Trophoblast cell (in vitro differentiated cells and primary cell): ENCODE measurements at places on chromosomes 3 and 15.
A peak's percentile ranks its signal among the peaks of the same experiment; 100 is the strongest.

DNA sequence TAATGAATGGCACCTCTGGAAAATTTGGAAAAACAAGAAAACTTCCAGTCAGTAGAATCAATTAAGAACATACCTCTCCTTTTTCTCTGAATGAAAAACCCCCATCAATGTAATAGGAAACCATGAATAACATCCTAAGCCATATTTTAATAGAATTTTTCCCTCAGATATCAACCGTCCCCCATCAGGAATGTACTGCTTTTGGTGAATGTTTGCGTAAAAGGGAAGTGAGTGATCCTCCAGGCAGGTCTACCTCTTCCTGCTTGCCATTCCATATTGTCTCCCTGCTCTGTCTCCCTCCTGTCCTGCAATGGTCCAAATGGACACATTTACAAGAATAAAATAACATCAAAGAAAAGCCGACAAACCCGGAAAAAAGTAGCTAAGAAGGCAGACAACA is 30.8 kb downstream of the LAMP3 start:
- DNase-seq: no peak
- no peaks in the 10 kb centered on the region for H3K4me1 ChIP-seq
- H3K4me3 ChIP-seq: no peak overlapping the region
- H3K36me3 ChIP-seq: no peaks in the 10 kb centered on the region
- no peak overlapping the region for H3K27ac ChIP-seq

DNA sequence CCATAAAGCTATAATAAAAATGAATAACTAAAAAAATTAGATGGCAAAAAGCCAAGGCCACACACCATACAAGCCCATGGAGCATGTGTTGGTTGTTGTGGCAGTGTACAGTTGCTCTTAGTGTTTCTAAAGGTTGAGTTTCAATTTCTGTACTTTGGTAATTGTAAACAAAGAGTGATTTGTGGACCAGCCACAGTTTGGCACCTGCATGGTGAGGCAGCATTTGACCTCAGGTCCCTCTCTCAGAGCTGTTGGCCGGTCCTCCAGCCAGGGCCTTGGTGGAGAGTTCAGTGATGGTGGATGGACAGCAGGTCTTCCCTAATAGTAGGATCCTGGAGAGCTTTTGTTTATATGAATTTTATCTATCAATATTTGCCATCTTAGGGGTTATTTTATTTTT is 5.6 kb downstream of the ACAD9 start:
- H3K27ac ChIP-seq: no peak overlapping the region
- no peak overlapping the region for H3K4me3 ChIP-seq
- peaks cover 20% of the 10 kb centered on the region for H3K36me3 ChIP-seq
- peaks cover 7% of the 10 kb centered on the region for H3K4me1 ChIP-seq

- DNase-seq: no peak
- no peak overlapping the region for H3K27ac ChIP-seq
- H3K4me1 ChIP-seq: no peaks in the 10 kb centered on the region
Observed at GRCh38 chr3:76442374-76442915, 597.5 kb upstream of the ROBO2 start.

GRCh38 chr15:46270481-46271147 is 635.8 kb downstream of the SQOR start:
- no peaks in the 10 kb centered on the region for H3K36me3 ChIP-seq
- H3K4me3 ChIP-seq: no peak overlapping the region
- DNase-seq: no peak

GRCh38 chr3:12946649-12947316 is 105.4 kb upstream of the RPL32 start:
- H3K27me3 ChIP-seq: no peaks in the 10 kb centered on the region
- no peak for DNase-seq
- peaks cover under 1% of the 10 kb centered on the region for H3K36me3 ChIP-seq
- peaks cover 15% of the 10 kb centered on the region for H3K4me1 ChIP-seq

- H3K4me1 ChIP-seq: no peaks in the 10 kb centered on the region
- H3K36me3 ChIP-seq: no peaks in the 10 kb centered on the region
- no peaks in the 10 kb centered on the region for H3K27me3 ChIP-seq
- no peak within 1 kb of the TSS for H3K27ac ChIP-seq
- peak; percentile 26 for DNase-seq
- H3K4me3 ChIP-seq: no peak within 1 kb of the TSS
Observed at GRCh38 chr3:187368251-187369088, at the start of gene RTP4. Gene RTP4, plus strand, starts transcription at chr3:187368385. Its CDS starts 57 bp downstream, at chr3:187368442.

GRCh38 chr3:34216711-34217335 is 418.4 kb downstream of the PDCD6IP start:
- H3K27me3 ChIP-seq: no peaks in the 10 kb centered on the region
- H3K4me3 ChIP-seq: no peak overlapping the region
- no peaks in the 10 kb centered on the region for H3K36me3 ChIP-seq

GRCh38 chr3:76565496-76566210 is 474.2 kb upstream of the ROBO2 start:
- H3K36me3 ChIP-seq: no peaks in the 10 kb centered on the region
- H3K4me1 ChIP-seq: peaks cover 2% of the 10 kb centered on the region
- H3K27me3 ChIP-seq: no peaks in the 10 kb centered on the region

DNA sequence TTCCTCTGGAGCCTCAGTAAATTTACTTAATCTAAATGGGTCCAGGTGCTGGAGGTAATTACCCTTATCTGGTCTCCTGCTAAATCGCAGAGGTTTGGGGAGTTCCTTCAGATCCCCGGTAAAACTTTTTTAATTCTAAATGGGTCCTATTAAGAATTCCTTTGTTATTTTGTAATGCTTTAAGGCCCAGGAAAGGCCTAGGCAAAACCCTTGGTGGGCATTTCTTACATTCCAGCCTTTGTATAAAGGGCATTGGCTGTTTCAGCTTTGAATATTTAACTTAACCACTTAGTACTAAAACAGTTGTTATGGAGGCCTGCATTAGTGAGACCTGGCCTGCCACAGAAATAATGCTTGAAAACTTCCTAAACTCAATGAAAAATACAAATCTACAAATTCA is 14.9 kb upstream of the ZNF662 start:
- H3K27ac ChIP-seq: no peak overlapping the region
- no peak for DNase-seq
- H3K4me1 ChIP-seq: no peaks in the 10 kb centered on the region
- H3K36me3 ChIP-seq: no peaks in the 10 kb centered on the region
- no peaks in the 10 kb centered on the region for H3K27me3 ChIP-seq
- no peak overlapping the region for H3K4me3 ChIP-seq

DNA sequence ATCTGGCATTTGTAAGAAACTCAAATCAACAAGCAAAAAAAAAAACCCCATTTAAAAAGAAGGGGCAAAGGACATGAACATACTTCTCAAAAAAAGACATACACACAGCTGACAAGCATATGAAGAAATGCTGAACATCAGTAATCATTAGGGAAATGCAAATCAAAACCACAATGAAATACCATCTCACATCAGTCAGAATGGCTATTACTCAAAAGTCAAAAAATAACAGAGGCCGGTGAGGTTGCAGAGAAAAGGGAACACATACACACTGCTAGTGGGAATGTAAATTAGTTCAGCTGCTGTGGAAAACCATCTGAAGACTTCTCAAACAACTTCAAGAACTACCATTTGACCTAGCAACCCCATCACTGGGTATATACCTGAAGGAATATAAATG is 199.4 kb upstream of the THBS1 start:
- no peak overlapping the region for H3K4me3 ChIP-seq
- no peaks in the 10 kb centered on the region for H3K36me3 ChIP-seq
- H3K27ac ChIP-seq: no peak overlapping the region
- no peaks in the 10 kb centered on the region for H3K27me3 ChIP-seq
- DNase-seq: no peak

GRCh38 chr3:122481390-122481789 is 33.3 kb downstream of the KPNA1 start:
- H3K4me3 ChIP-seq: no peak overlapping the region
- H3K27ac ChIP-seq: no peak overlapping the region
- no peak for DNase-seq

DNA sequence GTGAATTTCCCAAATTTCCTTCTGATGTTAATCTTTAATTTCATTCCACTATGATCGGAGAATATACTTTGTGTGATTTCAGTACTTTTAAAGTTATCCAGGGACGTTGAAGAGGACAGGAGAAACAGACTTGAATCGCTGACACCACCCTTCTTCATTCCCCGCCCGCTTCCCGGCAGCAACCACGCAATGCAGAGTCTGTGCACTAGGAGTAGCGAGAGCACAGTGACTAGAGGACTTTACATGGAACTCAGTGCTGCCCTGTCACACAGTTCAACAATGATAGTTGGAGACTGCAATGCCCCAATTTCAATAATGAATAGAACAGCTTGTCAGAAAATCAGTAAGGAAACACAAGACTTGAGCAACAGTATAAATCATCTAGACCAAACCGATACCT is 73.9 kb downstream of the RNF13 start:
- peak overlapping the region; percentile 42 for H3K4me3 ChIP-seq
- H3K4me1 ChIP-seq: no peaks in the 10 kb centered on the region
- H3K36me3 ChIP-seq: no peaks in the 10 kb centered on the region

GRCh38 chr15:25242166-25242879 is 196.5 kb downstream of the UBE3A start:
- no peaks in the 10 kb centered on the region for H3K27me3 ChIP-seq
- no peak for DNase-seq
- no peak overlapping the region for H3K4me3 ChIP-seq
- H3K4me1 ChIP-seq: no peaks in the 10 kb centered on the region
- H3K36me3 ChIP-seq: no peaks in the 10 kb centered on the region

DNA sequence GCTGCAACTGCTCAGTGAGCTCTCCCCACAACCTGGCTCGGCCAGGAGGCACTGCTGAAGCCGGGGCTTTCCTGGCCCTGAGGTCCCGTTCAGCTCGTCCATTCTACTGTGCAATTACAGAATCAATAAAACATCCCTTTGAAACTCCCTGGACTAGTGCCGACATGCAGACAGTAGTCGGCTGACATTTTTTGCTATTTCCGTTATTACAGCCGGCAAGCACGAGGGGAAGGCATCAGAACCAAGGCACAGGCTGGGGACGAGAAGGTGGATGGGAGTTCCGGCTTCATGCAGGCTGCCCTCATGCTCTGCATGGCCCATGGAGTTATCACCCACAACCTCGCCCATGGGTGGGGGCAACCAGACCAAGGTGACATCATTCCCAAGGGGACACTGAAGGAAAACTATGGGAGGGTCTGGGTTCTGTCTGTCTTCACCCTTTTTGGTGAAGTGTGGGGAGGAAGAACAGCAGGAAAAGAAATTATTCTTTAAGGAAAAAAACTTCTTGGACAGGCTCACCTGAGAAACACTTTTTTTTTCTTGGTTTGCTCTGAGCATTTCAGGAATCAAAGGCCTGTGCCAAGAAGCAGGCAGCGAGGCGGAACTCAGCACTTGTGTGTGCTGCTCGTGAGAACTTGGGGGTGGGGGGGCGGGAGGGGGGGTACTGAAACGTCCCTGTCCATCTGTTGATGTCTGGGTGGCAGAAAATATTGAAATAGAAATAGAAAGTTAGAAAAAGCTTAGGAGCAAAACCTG is 154.5 kb downstream of the FOXP1 start:
- peak; percentile 50 for DNase-seq

DNA sequence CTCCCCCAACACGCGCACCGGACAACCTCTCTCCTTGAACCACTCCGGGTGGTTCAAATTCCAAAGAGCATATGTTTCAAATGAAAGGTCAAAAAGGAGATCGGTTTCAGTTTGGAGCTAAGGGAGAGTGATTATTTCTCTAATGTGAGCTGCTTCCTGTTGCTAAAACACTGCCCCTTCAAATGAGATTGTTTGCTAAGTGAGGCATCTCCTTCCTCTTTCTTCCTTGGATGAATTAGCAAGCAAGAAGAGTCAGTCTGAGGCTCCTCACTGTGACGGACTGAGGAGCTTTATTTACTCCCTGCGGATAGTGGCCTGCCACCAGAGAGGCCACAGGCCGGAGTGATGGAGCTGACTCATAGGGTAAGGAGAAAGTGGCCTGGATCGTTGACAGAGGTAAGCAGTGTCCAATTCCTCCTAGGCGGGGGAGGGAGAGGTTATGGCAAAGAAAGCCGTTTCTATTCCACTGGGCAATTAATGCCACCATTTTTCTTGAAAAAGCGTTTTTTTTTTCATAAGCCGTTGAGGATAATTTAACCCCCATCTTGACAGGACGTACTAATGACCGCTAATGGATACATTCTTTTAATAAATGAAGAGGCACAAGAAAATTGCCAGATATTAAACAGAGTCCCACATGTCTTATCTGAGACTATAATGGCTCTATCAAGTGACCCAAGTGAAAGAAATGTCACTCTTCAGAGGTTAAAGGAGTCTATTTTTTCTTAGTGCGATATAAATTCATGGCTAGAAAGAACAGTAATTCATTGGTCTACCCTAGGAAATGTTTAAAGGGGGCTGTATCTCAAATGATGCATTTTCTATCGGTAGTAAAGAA is 167.0 kb upstream of the ANKRD28 start:
- H3K4me1 ChIP-seq: no peaks in the 10 kb centered on the region
- H3K27ac ChIP-seq: no peak overlapping the region
- no peaks in the 10 kb centered on the region for H3K27me3 ChIP-seq
- H3K36me3 ChIP-seq: no peaks in the 10 kb centered on the region
